ENCODE measurements at places on chromosomes 4 and X.
A peak's percentile ranks its signal among the peaks of the same experiment; 100 is the strongest.

DNA sequence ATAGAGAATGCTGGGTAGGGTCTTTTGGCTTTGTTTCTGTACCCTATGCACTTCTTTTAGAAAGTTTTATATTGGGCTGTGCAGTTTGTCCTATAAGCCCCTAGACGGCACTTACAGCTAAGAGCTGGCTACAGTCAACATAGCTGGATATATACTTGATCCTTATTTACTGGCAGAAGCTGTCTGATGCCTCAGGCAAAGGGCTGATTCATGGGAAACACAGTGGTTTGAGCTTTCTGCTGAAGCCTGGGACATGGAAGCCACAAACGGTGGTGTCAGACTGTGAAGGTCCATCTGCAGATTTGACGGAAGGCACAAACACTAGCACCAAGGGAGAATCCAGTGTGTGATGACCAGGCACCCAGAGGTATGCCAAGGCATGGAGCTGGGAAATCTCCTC lies 608.4 kb downstream of the ANKRD50 start:
- no peak for DNase-seq

- DNase-seq, result no peak
These were observed 98.1 kb upstream of the EGFL6 start for GRCh38 chrX:13471269-13471668.

DNA sequence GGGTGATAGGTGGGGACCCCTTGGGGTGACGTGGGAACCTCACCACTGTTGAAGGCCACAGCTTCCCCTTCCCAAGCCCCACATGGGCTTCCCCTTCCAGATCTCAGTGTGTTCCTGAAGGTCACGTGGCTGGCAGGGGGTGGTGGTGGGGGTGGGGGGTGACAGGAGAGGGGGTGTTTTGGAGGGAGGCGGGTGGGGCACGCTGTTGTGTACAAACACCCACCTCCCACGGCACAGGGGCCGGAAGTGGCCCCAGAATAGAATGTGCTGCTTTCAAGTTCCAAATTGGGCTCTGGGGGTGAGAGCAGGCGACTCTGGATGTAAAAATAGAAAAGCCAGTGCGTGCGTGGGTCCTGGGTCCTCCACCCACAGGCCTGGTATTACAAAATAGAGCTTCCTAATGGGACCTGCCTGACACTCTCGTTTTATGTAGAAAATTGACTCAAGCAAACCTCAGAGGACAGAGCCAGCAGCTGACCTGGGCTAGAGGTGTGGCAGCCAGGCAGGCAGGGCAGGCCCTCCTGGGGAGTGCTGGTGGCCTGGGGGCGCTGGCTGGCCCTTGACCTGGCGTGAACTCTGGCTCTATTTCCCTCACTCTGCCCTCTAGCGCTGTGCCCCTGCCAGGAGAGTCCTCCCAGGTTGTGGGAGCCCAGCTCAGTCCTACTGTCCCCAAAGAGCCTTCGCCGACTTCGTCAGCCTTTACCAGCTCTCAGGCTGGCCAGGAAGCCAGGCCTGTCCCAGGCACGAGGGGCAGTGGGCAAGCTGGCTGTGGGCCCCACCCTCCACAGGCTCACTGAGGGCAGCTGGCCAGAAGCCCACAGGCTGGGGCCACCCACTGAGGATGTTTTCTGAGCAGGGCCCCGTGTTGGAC lies 5.4 kb upstream of the SH3BP2 start:
- no peak for DNase-seq

- no peak for DNase-seq
These were observed 16.9 kb upstream of the PLA2G12A start for GRCh38 chr4:109746728-109747127.

DNA sequence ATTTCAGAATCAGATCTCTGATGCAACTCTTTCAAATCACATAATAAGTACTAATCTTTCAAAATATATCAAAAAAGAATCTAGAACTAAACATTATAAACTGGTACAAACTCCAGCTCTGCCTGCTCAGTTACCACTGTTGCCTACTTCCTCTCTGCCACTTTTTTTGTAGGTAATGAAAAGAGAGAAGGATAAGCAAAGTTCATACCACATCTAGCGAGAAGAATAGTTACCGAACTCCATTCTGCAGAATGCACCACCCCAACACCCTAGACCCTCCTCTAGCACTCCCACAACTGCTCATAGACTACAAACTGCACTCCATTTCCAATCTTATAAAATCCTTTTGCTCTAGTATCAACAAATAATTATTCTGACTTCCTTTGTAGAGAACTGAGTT lies 19.7 kb upstream of the LRBA start:
- DNase-seq, result peak; percentile 16

GRCh38 chr4:151014521-151015458 lies at the start of gene LRBA:
Gene LRBA (minus strand): TSS chr4:151015284. CDS start chr4:151014642, 642 bp downstream.
- peak; percentile 83 for DNase-seq

DNA sequence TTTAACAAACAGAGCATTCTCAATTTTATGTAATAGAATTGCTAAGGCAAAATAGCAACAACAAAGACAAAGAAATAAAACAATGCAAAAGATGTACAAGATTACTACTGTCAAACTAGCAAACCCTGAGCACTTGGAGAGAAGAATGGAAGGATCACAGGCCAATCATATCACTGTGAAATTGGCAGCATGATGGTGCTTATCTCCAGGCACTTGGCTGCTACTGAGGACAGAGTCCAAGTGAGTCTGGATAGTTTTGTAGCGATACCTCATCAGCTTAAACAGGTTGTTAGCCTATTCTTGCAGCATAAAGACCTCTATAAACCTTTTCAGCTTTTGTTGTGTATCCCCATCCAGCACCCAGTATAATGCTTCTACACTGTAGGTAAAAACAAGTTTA lies 117.7 kb downstream of the C4orf33 start:
- no peak for DNase-seq

DNA sequence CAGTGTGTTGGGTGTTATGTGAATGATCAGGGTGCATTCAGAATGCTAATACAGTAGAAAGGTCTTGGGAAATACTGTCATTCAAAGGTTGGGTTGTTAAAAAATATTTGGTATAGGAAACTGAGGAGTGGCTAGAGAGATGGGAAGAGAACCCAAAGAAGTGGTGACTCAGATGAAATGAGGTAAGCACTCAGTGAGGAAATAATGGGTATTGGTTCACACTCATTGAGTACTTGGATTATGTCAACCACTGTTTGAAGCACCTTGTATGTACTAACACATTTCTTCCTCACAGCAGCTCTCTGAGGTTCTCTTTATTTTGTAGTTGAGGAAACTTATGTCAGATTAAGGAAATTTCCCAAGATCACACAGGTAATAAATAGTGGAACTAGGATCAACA lies 40.8 kb upstream of the NUDT6 start:
- no peak for DNase-seq

- no peak for DNase-seq
These were observed 60.4 kb downstream of the SHROOM2 start for GRCh38 chrX:9846631-9847030.

DNA sequence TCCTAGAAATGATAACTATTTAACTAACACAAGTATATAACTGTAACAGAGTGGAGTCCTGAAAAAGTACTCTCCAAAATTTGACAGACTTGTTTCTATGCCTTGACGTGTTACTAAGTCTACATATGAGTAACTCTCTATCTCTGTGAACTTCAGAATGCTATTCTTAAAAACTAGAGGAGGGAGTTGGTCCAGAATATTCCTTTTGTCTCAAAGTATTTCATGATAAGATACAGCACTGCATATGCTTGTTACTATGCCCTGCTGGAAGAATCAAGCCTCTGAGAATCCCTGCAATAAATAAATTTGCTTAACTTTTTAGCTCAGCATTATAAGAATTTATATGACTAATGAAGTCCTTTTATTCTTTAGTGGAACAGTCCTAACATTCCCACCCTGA lies 50.9 kb upstream of the ATXN3L start:
- DNase-seq, result no peak

DNA sequence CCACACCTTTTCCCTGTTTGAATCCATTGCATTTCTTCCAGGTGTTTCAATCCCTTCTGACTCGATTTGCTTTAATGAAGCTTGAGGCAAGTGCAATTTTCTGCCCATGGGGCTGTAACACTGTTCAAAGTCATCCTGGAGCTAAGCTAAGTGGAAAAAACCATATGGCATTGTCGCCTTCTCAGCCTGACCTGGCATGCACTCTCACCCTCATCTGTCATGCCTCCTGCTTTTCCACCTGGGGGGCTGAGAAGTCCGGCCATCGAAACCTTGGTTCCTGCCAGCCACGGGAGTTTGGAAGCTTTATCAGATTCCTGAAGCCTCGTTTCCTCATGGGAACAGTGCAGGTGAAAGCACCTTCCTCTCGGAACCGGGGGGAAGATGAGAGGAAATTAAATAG lies 38.2 kb downstream of the WFS1 start:
- DNase-seq, result no peak

DNA sequence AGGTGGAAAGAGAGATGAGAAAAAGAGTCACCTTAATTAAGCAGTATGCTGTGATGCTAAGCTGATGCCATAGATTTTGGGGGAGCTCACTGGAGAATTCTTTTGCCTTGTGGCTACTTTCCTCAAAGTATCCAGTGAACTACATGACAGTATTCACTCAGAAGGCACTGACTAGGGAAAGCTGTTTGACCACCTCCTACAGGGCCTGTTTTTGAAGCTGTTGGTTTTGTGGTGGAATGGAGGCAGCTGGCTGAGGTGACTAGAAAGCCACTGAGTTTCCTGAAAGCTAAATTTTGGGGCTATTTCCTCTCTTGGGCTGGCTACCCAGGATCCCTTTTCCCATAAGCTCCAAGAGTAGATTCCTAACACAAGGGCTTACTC lies 124.8 kb upstream of the EOLA2 start:
- no peak for DNase-seq

DNA sequence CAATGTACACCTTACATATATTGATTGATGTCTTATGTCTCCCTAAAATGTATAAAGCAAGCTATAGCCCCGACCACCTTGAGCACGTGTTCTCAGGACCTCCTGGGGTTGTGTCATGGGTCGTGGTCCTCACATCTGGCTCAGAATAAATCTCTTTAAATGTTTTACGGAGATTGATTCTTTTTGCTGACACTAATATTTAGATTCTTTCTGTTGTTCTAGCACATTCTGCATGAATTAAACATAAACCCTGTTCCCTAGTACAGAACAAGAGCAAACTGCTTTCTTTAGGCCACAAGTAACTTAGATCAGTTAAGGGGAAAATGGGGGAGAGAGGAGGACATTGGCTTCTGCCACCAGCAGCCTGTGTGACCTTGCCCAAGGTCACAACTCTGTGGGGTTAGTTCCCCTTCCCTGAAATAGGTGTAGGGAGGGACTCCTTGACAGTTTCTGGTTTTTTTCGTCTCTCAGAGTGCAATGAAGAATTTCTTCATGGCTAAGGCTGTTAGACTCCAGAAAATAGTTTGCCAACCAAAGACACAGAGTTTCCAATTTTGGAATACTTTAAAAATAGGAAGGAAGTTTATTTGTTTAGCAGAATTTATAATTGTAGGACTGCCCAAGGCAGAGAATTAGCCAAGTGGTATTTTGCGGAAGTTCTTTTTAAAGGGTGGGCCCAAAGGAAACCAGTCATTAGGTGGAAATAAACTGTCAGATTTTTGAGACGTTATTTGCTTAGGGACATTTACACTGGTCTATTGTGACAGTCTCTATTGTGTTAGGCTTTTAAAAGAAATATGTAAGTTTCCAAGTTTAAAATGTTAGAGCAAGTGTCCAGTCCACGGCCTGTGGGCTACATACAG lies 29.4 kb downstream of the PTTG2 start:
- DNase-seq, result no peak

DNA sequence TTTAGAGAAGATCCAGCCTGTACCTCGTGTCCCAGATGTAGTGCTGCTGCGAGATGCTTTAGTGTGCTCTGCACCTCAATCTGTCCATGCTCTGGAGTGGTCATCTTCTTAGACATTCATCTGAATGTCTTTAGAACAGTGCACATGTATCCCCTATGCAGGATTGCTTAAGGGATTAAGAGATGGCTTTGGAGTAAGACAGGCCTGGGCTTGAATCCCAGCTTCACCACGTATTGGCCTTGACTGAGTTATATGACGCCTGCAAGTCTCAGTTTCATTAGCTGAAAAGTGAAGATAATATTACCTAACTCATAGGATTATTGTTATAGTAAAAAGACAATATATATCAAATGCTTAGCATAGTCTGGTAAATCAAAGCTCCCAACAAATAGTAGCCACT lies 98.3 kb downstream of the NFKB1 start:
- no peak for DNase-seq

GRCh38 chr4:158630893-158631292 lies 40.8 kb downstream of the C4orf46 start:
- no peak for DNase-seq

DNA sequence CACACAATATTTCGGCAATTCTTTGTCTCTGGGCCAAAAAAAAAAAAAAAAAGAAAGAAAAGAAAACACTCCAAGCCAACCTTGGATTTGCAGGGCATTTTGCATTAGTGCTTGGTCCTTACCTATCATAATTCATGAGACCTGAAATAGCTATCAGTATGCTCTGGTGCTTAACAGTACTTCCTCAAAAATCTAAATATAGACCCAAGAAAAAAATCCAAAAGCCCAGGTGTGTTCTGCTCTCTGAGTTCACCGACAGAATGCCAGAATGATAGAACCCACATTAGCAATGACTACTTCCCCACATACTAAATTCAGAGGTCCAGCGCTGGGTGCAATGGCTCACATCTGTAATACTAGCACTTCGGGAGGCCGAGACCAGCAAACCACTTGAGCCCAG lies 42.9 kb downstream of the ABCG2 start:
- DNase-seq, result no peak

GRCh38 chr4:168203233-168203911 lies 111.0 kb downstream of the ANXA10 start:
- DNase-seq, result no peak

DNA sequence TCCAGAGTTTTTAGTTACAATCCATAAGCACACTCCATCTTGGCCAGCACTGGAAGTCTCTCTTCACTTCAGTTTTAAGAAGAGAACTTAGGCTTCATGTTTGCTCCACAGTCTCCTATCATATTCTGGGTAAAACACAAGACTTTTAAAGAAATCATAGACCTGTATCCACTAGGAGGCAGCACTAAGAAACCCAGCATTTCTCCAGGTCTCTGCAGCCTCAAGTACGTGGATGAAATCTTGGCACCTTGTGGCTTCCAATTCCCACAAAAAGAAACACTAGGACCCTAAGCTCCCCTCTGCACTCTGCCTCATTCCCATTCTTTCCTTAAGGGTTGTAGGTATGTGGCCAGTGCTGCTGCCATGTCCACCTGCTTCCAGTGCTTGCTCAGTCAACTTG lies 367.3 kb upstream of the CASK start:
- no peak for DNase-seq

DNA sequence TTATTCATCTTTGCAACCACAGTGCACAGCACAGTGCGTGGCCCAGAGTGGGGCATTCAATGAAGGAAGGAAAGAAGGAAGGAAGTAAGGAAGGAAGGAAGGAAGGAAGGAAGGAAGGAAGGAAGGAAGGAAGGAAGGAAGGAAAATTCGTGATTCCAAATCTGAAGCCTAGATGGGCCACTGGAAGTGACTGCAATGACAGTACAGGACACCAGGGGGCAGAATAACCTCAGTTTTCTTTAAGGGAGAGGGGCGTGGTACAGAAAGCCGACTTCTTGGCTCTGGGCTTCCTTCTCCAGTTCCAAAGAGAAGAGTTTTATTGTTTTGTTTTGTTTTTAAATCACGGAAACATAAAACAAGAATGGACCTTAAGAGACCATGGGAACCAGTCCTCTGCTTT lies 47.8 kb downstream of the APLN start:
- peak; percentile 5 for DNase-seq
